ENCODE measurements at places on chromosomes 12 and 14. TPM values are rescaled to one million over a fixed set of nuclear protein-coding genes. Genes with fewer than 3 reads are reported as not detected.

DNA sequence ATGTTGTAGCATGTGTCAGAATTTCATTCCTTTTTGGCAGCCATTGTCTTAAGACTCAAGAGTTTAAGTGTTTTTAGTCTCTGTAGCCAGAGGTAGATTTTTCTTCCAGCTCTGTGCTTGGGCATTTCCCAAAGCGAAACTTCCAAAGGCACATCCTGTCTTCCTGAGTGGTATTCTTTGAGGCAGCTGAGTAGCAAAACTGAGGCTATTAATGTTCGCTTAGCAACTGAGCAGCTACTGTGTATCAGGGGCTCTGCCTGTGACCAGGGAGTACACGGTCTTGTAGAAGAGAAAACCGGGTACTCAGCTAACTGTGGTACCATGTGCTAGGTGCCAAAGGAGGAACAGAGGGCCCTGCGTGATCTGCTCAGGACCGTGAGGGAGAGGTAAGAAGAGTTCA lies 52.0 kb downstream of the ETV6 start:
- peaks cover 11% of the 10 kb centered on the region for H3K4me1 ChIP-seq
- no peaks in the 10 kb centered on the region for H3K36me3 ChIP-seq
- no peaks in the 10 kb centered on the region for H3K27me3 ChIP-seq
- H3K4me3 ChIP-seq = no peak overlapping the region
- DNase-seq = no peak

- no peak for DNase-seq
- H3K4me3 ChIP-seq = peak overlapping the region; percentile 89
- H3K4me1 ChIP-seq = peaks cover 12% of the 10 kb centered on the region
- H3K27ac ChIP-seq = peak overlapping the region; percentile 94
- H3K36me3 ChIP-seq = peaks cover 8% of the 10 kb centered on the region
Measured at GRCh38 chr14:54487771-54488170, 1.0 kb downstream of the GMFB start.

GRCh38 chr14:46034305-46034704 lies 617.3 kb downstream of the RPL10L start:
- no peak overlapping the region for H3K27ac ChIP-seq
- H3K4me1 ChIP-seq = no peaks in the 10 kb centered on the region
- no peaks in the 10 kb centered on the region for H3K36me3 ChIP-seq
- no peak overlapping the region for H3K4me3 ChIP-seq
- no peaks in the 10 kb centered on the region for H3K27me3 ChIP-seq

Gene TAS2R10
- not detected for total RNA-seq
